ENCODE measurements at places on chromosomes 2 and 18. TPM values are rescaled to one million over a fixed set of nuclear protein-coding genes. Genes with fewer than 3 reads are reported as not detected.

PROC gene
- not detected for polyA plus RNA-seq

- no peak for DNase-seq
These were observed 37.0 kb upstream of the CASP8 start for GRCh38 chr2:201223089-201224073.

RIF1 gene
- polyA plus RNA-seq: 2.0 TPM

GRCh38 chr18:49490246-49490762, 3.3 kb upstream of the C18orf32 start:
- DNase-seq: no peak

DNA sequence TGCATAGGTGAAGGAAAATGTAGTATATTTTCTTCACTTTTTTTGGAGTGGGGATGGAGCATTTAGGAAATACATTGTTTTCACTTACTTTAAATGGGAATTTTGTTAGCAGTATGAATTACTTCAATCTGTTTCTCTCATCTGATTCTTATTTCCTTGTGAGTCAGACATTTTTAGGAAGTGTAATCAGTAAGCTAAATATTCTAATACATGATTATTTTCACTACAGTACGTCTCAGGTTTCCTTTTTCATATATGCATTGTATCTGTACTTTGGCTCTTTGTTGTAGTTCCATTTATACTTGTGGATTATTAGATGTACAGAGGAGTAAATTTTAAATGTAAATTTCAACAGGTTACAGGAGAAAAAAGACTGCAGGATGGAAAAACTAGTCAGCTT, 27.9 kb downstream of the GPD2 start:
- no peak for DNase-seq

DNA sequence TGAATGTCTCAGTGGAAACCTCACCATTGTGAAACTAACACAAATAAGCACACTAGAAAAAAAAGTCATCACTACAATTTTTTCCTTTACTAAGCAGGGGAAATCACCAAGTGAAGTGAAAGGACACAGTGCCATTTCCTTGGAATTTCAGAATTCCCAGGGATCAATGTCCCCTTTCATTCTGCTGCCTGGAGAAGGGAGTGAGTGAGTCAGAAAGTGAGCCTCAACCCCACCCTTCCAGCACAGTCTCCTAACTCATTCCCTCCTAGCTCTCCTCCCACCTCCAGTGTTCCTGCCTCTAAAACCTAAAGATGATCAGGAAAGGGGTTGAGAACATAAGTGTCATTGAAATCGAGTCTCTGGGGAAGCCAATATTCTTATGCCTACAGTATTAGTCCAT, 608.5 kb downstream of the RNF144A start:
- no peak for DNase-seq

- DNase-seq: no peak
These were observed 104.3 kb upstream of the RAB12 start for GRCh38 chr18:8504880-8505435.

GRCh38 chr2:85496436-85496835, 42.5 kb upstream of the MAT2A start:
- DNase-seq: no peak

- no peak for DNase-seq
These were observed 47.5 kb upstream of the ACYP2 start for GRCh38 chr2:54067851-54068375.

DNA sequence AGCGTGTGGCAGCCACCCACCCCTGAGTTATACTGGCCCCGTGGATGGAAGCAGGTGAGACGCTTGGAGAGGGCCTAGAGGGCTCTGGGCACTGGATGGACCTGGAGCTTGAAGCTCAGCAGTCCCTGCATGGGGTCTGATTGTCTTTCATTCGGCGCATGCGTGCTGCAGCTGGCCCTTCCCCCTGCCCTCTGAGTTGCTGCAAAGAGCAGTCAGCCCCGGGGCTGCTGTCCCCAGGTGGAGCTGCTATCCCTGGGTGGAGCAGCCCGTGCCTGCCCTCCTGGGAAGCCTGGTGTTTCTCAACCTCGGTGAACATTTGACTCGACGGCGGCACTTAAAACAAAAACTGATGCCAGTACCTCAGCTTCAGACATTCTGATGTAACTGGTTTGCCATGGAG, 29.6 kb downstream of the IGFBP5 start:
- no peak for DNase-seq

- no peak for DNase-seq
These were observed 70.8 kb downstream of the TNP1 start for GRCh38 chr2:216789081-216789480.

DNA sequence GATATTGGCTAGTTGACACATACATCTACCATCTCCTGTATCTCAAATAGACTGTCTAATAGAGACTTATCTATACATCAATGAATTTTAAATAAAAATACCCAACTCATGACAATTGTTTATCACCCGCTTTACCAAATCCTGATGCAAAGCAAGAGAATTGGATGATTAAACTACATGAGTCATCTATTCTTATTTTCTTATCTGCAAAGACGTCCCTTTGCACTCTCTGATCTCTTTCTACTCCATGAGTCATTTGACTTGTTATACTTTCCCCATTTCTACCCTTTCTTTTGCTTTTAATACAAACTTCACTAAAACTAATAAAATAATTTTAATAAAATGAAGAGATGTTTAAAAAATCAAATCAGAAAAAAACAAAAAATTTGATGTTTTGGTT, 261.7 kb upstream of the MAP2 start:
- no peak for DNase-seq

- DNase-seq: no peak
These were observed 3.3 kb downstream of the VPS54 start for GRCh38 chr2:64015898-64016297.

Data from heart right ventricle (tissue), 16 donors.